ENCODE measurements at places on chromosomes 2 and 18.

DNA sequence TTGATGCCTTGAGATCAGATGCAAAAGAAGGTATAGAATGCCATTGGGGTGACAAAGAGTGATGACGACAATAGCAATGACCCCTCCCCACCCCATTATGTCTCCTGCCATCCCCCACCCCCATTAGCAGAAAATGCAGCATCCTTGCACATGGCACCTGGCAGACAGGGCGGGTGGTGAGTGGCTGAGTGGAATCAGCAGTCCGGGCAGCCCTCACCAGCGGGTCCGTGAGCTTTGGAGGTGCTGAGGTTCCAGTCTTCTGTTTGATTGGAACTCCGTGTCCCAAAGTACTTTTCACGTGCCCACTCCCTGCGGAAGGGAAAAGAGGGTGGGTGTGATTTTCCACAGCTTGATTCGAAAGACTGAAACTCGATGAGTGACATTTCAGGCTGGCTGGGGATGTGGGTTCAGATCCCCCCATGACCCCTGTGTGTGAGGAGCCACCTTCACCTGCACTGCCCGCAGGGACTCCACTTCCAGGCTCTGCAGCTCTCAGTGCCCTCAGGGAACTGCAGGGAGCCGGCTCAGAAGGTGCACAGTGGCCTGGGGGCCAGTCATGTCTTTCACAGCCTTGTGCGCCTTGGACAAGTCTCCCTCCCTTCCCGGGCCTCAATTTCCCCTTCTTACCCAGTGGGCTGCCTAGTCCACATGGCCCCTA is 130.9 kb downstream of the GLI2 start:
- no peak for DNase-seq

- DNase-seq: no peak
These were observed 167.9 kb upstream of the SLC39A10 start for GRCh38 chr2:195489101-195489500.

DNA sequence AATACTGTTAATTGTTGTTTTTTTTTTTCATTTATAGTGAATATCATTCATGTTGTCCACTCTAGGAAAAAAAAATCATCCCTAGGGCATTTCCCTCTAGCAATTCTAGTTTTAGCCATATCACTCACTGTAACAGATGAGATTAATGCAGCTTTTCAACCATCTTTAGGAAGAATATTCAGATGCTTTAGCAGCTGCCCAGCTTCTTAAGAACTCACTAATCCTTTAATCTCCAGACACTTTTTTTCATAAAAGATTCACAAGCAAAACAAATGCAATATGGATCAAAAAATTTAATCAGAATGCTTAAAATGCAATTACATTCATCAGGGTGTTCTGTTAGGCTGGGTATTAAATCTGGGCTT is 692.6 kb downstream of the ERBB4 start:
- DNase-seq: no peak

DNA sequence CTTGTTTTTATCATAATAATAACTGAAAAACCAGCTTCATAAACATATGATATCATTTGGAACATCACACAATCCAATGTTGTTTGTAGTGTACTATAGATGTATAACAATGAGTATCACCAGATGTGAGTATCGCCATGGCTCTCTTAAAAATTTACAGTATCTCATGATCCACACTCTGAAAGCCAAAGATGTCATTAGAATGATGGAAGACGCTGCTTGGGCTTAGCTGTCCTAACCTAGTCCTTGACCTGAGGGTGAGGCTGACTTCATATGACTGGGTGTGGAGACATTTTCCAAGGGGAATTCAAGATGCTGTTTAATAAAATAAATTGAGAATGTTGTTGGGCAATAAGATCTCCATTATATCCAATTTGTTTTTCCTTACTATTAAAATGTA is 242.6 kb downstream of the RIT2 start:
- no peak for DNase-seq

- no peak for DNase-seq
These were observed 285.3 kb upstream of the ZSWIM2 start for GRCh38 chr2:187134306-187134705.

GRCh38 chr2:176534798-176535466 is 265.7 kb downstream of the MTX2 start:
- no peak for DNase-seq

GRCh38 chr2:23460228-23460627 is 75.2 kb downstream of the KLHL29 start:
- DNase-seq: no peak

DNA sequence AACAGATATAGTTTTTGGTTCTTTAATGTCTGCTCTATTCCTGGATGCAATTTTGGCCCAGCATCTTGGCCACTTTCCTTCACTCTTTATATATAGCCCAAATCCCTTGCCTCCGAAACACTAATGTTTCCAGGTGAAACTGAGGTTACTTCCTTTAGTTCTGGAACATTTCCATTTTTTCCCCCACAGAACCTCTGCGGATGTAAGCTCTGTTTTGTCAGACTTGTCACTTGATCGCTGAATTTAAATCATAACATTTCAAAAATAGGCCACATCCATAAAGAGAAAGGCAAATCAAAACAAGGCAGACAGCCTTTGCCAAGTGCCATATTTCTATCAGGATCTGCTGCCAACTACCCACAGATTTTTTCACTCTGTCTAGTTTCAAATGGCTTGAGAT is 115.1 kb downstream of the ANKRD44 start:
- no peak for DNase-seq

GRCh38 chr2:235582081-235582686 is 88.3 kb downstream of the AGAP1 start:
- no peak for DNase-seq

Measured in stimulated activated CD4-positive, alpha-beta T cell treated with anti-CD3 and anti-CD28 coated beads, Interleukin-2, amount 100 ng/mL, for 24 hours (primary cell).